ENCODE measurements at places on chromosomes 16 and 17.

- no peak for DNase-seq
Measured at GRCh38 chr16:86322806-86323205, 187.5 kb upstream of the FOXF1 start.

GRCh38 chr16:68447653-68448359 lies 502 bp downstream of the SMPD3 start:
- no peak for DNase-seq

GRCh38 chr16:770411-770810 lies 9.9 kb downstream of the MSLN start:
- DNase-seq = no peak

- peak; percentile 21 for DNase-seq
Measured at GRCh38 chr16:89000207-89000959, 23.4 kb upstream of the CBFA2T3 start.

- DNase-seq = no peak
Measured at GRCh38 chr17:79101111-79101673, 26.6 kb downstream of the ENGASE start.

- no peak for DNase-seq
Measured at GRCh38 chr17:56395787-56396186, 197.7 kb upstream of the NOG start.

GRCh38 chr17:62655656-62656055 lies 28.2 kb downstream of the MRC2 start:
- no peak for DNase-seq

DNA sequence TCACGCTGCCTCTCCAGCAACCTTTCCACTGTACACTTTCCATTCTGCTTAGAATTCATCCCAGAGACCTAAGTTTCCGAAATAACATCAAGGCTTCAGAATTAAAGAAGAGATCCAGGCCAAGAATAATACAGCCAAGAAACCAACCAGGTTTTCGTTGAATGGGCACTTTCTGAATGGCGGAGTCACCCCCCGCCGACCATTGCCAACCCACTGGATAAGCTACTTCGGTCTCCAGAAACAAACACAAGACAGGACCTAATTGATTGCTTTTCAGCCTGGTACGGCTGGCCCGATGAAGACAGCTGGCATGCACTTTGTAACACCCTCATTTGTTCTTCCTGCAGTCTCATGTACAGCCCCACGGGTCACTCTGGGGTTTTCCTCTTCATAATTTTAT lies 308.1 kb upstream of the ZFHX3 start:
- DNase-seq = no peak

DNA sequence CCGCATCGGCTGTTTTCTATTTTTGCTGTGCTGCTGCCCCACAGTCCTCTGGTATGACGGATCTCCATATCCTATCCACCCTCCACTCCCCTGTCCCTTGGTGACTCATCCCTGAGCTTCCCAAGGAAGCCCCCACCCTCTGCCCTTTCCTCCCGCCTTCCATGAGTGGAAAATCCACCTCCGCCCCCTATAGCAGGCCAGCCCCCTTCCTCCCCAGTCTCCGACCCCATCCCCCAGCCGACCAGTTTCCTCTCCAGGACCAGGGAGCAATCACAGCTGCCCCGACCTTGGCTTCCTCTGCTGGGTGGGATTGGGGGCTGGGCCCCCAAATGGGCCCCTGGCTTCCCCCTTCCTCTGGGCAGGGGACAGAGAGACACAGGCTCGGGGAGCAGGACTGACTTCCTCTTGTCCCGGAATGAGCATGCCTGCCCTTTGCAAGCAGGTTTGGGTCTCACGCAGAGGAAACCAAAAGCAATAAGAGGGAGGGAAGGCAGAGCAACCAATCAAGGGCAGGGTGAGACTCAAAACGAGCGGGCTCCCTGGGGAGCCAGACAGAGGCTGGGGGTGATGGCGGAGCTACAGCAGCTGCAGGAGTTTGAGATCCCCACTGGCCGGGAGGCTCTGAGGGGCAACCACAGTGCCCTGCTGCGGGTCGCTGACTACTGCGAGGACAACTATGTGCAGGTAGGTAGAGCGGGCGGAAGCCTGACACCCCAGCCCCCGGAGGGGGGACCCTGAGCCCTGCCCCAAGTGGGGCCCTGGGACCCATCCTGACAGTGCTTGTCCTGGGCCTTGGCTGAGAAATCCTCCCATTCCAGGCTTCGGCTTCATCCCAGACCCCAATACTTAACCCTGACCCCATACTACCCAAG lies at the start of the genes ABI3 and GNGT2:
Gene ABI3, plus strand, starts transcription at position 550 of the 872 bp plus-strand sequence. Its CDS starts 18 bp downstream, at position 568.
Gene GNGT2, minus strand, starts transcription at position 417 of the 872 bp plus-strand sequence. CDS start 3,152 bp downstream, outside the sequence.
- peak; percentile 84 for DNase-seq

- no peak for DNase-seq
Measured at GRCh38 chr16:1762196-1762878, 9.0 kb downstream of the NME3 start.

- no peak for DNase-seq
Measured at GRCh38 chr16:30481381-30481780, 8.8 kb downstream of the ITGAL start.

GRCh38 chr16:75758215-75758614 lies 31.9 kb upstream of the CPHXL start:
- DNase-seq = no peak

DNA sequence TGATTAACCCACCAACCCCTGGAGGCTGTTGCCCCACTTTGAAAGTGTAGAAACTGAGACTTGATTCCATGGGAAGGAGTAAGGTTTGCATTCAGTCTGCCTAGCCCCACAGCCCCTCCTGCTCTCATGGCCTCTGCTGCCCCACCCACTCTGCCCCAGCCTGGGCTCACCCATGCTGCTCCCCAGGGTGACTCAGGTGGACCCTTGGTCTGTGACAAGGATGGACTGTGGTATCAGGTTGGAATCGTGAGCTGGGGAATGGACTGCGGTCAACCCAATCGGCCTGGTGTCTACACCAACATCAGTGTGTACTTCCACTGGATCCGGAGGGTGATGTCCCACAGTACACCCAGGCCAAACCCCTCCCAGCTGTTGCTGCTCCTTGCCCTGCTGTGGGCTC lies 6.5 kb downstream of the PRSS41 start:
- no peak for DNase-seq

DNA sequence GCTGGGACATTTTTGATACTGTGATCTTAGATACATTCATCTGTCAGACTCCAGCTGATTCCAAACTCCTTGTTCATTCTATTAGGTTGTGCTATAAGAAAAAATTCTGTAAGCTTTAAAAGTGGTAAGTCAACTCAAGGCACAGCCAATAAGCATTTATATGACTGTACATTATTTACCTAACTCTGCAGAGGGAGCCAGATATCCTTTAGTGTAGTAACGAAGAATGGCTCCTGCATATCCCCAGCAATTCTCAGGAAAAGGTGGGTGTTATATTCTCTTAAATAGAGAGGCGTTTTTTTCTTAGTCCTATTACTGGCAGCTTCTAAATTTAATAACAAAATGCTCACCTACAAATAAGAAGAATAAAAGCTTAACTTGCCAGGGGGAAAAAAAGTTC lies 374.3 kb upstream of the GOT2 start:
- DNase-seq = no peak

GRCh38 chr17:73519714-73520368 lies 124.4 kb downstream of the SDK2 start:
- DNase-seq = no peak

DNA sequence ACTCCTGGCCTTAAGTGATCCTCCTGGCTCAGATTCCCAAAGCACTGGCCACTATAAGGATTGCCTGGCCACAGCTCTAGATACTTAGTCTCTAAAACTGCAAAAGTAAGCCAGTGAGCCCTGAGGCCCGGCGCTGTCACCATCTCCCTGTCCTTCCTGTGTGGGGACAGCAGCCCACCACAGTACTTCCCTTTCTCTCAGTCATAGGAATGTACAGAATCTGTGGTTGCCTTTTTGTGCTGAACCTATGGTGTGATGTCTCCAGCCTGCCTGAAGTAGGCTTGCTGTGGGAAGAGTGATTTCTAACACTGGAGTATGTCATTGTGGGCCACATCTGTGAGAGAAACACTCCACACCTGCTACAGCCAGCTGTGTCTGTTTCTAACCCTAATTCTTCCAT lies 24.7 kb downstream of the NTAN1 start:
- DNase-seq = no peak
